ENCODE measurements at places on chromosomes 4 and X. TPM values are rescaled to one million over a fixed set of nuclear protein-coding genes. Genes with fewer than 3 reads are reported as not detected.
A peak's percentile ranks its signal among the peaks of the same experiment; 100 is the strongest.

GRCh38 chr4:169854090-169854489 lies 96.3 kb upstream of the HPF1 start:
- no peak for DNase-seq

GRCh38 chr4:149521611-149522425 lies 293.8 kb downstream of the IQCM start:
- DNase-seq: no peak

The ARAP2 gene
- polyA plus RNA-seq: 1.8 TPM

The CLIC2 gene
- polyA plus RNA-seq: 0.03 TPM

The NCAPG gene
- 19.2 TPM for polyA plus RNA-seq

DNA sequence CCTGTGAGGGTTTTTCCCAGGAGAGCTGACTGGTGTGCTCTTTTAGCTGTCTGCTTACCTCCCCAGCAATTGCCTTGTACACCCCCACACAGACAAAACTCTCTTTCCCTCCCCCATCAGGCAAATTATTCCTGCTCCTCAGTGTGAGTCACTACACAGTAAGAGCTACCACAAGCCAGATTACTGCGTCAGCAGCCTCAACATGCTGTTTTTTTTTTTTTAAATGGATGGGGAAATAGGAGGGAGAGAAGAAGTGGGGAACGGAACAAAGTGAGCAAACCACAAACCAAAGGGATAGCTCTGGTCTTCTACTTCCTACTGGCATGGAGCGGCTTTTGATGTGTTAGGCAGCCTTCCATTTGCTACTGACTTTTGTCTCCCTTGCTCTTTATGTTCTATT lies 107.5 kb upstream of the ACSL4 start:
- peak; percentile 88 for DNase-seq

GRCh38 chrX:96835660-96836289 lies 47.9 kb upstream of the RPA4 start:
- no peak for DNase-seq

GRCh38 chr4:110953191-110953590 lies 330.3 kb upstream of the PITX2 start:
- DNase-seq: no peak

The COX7B2 gene
- not detected for polyA plus RNA-seq

GRCh38 chrX:69143530-69143929 lies 21.7 kb downstream of the PJA1 start:
- no peak for DNase-seq

The CSAG1 gene
- polyA plus RNA-seq: not detected

The ADGRL3 gene
- polyA plus RNA-seq: 0.22 TPM

All from foreskin keratinocyte (primary cell).